ENCODE measurements at places on chromosomes 6 and 20.

GRCh38 chr20:37299718-37300528 is 10.5 kb downstream of the MANBAL start:
- no peak for DNase-seq

DNA sequence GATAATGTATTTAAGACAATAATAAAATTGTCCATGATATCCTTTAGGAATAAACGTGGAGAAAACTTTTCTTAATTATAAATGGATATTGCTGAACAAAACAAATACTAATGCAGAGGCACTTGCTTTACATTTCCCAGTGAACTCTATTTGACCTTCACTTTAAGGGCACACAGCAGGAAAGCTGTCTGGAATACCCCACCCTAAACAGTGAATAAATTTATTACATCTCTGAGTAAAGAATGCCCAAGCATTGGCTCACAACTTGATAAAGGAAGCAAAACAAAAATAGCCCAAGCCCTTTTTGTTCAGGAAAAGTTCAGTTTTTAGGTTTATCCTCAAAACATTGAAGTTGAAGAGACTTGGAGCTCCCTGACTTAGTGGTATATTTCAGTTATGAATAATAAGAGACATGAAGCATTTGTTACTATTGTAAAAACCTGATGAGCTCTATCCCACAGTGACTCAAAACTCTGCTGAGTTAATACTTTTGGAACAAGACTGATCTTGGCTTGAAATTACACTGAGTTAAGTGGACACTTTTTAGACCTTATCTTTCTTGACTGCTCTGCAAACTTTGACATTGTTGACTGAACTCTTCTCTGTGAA is 353.9 kb downstream of the BCKDHB start:
- no peak for DNase-seq

GRCh38 chr6:146551545-146551944 is 7.9 kb downstream of the RAB32 start:
- no peak for DNase-seq

- no peak for DNase-seq
Measured at GRCh38 chr6:11493974-11494373, 43.6 kb upstream of the TMEM170B start.

GRCh38 chr6:158772172-158772571 is 47.0 kb downstream of the EZR start:
- no peak for DNase-seq

DNA sequence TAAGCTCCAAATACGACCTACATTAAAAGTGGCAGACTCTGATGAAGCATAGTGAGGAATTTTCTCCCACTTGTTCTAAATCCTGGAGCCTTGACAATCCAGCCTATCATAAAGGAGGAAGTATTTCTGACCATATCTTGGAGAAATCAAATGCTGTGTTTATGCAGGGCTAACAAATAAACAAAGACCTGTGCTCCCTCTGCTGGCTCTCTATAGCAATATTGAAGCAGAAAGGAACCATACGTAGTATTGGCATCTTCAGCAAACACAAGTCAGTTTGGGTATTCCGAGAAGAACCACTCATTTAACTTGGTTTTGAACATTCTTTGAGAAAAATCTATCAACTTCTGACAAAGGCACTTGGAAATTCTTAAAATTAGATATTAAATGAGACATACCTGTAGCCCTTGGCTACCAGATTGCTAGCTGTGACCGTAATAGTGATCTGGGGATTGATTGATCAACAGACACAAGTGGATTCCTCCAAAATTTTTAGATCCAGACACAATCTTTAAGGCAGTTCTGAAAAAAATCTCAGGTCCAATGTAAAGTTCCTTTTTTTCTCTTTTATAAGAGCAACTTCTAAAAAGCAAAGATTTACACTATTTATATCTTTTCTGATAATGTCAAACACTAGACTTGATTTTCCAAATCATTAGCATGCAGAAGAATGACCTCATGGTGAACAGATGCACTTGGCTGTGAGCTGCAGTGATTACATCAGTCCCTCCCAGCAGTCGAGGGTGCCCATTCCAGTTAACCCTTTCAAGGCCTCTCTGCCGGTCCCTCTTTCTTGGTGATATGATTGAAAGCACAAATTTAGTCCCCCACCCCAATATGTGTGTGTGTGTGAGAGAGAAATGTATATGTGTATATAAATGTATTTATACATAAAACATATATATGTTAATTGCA is 40.2 kb downstream of the INSM1 start:
- DNase-seq = no peak

- no peak for DNase-seq
Measured at GRCh38 chr6:140784573-140784972, 1348.2 kb upstream of the GJE1 start.

DNA sequence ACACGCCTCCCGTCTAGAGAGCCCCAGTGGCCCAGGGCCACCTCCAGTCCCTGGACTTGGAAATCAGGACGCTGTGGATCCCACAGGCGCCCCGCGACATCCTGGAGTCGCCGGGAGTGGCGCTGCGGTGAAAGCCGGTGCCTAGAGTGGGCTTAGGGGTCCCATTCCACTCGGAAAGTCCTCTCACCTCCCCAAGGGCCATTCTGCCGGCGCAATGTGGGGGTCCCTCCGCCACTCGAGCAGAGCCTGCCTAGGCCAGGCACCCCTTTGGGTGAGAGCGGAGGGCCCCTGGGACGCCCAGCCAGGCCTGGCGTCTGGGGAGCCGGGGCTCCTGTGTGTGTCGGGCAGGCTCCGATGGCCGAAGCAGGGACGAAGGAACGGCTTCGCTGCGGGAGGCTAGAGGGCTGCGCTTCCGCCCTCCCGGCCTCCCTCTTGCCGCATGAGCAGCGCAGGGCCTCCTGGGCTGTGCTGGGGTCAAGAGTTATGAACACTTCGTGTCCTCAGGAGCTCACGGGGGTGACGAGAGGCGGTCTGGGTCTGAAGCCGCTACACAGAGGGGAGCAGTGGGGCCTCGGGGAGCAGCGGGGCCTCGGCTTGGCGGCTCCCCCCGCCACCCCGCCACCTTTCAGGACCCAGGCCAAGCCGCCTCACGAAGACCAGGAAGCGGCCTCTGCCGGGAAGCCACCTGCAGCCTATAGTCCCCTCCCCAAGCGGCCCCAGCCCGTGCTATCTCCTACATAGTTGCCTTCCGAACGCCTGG is 13.6 kb downstream of the POU3F2 start:
- no peak for DNase-seq

- no peak for DNase-seq
Measured at GRCh38 chr6:119590066-119590465, 240.5 kb upstream of the MAN1A1 start.

- no peak for DNase-seq
Measured at GRCh38 chr20:57698867-57699275, 10.9 kb downstream of the PMEPA1 start.

GRCh38 chr20:19734811-19735210 is 23.2 kb upstream of the RIN2 start:
- no peak for DNase-seq

DNA sequence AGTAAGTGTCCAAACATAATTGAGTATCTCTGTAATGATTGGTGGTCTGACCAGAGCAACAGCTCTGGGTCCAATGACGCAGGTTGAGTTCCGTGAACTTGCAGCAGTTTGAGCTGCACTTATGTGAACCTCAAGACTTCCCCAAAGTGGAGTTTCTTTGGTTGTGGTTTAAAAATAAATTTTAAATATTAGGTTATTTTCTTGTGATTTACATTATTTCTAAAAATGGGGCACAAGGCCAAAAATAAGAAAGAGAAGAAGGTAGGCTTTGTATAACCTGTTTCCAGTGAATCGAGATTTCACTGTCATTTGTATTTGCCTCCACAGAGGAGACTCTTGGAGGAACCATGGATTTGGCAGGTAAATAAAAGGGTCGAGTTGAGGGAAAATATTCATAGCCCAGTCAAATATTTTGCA is 166.4 kb upstream of the ZNF217 start:
- no peak for DNase-seq

DNA sequence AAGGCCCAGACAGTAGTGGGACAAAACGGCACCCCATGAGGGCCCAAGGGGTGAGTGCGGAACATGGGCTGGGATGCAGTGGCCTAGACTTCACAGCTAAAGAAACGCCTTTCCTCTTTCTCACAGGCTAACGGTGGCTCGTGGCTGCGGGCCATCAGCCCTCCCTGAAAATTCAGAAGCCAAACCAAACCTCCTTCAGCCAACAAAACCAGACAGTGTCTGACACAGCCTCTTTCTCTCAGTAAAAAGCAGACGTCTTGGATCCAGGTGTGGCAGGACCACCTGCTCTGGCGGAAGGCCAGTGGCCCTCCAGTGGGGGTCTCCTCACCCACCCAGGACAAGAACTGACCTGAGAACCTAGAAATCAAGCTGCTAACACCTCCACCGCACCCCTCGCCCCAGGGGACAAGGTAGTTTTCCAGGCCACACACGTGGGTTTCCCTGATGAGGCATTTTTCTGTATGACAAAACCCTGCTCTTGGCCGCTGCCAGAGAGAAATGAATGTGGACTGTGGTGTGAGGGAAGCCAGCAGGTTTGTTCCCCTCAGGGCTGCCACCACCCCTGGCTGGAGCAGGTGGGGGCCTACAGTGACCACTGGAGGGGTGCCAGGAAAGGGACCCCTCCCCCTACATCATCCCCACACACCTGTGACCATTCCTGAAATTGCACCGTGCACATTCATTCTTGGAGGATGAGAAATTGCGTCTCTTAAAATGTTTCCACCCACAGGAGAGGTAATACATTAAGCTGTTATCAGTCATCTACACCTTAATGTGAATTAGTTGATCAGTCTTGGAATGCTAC is 76.8 kb upstream of the PIM1 start:
- no peak for DNase-seq

DNA sequence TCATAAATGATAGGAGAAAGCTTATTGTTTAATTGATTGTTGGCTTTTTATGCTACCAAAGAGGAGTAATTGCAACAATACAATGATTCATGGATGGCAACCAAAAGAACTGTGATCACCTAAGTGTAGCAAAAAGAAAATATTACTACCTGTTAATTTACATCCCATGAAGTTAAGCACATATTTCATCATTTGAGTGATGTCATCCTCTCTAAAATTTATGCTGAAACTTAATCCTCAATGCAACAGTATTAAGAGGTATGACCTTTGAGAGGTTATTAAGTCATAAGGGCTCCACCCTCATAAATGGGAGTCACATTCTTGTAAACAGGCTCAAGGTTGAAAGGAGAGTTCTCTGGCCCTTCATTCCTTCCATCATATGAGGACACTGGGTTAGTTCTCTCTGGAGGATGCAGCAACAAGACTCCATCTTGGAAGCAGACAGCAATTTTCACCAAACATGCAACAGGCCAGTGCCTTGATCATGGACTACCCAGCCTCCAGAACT is 190.6 kb upstream of the GRIK2 start:
- DNase-seq = no peak

Data from NCI-H187 (cell line).